NCI-H1092 treated with DMSO at 0.1 percent for 48 hours (cell line): ENCODE measurements at places on chromosomes 12 and 14.

DNA sequence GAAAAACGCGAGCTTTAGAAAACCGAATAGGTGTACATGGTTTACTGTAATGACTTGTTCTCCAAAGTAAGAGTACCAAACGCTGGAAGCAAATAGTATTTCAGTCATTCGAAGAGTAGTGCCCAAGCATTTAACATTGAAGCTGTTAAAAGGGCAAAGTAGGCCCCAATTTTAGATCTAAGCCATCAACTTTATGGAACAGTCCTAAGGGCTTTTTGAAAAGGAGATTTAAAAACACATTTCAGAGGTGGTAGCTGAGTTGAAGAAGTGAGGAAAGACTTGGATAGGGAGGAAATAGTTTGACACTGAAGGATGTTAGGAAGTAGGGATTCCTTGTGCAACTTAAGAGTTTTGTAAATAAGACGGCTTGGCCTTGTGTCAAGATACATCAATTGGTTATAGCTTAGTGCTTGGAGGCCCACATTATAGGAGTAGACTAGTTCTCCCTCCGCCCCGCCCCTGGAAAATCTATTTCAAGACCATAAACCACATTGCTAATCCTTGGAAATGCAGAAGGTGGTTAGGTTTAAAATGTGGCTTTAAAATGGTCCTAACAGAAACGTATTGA, 783 bp upstream of the TUBA1B start:
- DNase-seq, result peak; percentile 62

DNA sequence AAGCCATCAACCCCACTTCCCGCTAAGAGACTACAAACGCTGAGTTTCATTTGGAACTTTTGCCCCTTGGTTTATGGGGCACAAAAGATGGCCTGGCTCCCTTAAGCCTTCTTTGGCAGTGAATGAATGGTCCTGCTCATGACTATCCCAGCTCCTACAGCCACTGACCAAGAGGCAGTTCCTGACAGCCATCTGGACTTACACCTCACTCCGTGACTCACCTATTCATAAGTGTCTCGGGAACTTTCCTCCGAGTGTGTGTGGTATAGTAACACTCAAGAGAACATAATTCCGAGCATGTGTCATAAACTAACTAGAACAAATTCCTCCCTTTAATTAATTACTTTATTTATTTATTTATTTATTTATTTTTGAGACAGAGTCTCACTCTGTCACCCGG, 51.9 kb upstream of the NUDT4 start:
- no peak for DNase-seq

DNA sequence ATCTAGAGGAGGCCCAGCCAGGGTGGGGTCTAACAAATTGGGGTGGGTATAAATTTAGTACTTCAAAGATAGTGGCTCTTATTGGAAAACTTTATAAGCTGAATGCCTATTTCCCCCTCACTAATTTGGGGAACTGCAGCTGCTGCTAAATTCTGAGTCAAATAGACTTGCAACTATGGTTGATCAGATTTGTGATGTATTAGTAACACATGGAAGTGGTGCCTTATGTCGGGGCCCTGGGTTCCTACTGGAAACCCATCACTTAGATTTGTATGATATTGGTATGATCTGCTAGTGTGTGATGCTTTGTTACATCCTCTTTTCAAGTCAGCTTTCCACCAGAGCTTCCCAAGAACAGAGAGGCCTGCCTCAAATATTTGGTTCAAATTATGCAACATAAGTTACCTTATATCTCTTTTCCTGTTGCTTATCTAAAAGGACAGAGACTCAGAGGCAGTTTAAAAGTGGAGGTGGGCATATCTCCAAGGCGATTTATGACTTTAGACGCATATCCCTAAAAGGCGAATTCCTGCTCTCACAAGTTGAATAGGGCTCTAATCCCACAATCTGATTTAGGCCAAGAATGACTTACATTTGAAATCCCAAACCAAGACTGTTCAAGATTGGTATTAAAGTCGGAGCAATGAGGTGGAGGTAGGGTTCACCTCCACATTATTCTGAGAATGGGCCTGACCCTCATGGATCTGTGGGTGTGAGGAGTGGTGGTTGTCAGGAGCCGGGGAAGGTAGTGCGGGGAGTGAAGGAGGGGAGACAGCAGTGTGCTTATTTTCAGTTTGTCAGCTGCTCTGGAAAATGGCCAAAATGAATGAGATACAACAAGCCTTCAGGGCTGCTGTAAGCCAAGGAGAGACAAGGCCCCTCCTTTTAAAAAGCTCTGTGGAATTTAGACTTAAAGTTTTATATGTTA, 425.8 kb downstream of the RAD51B start:
- peak; percentile 62 for DNase-seq

- no peak for DNase-seq
These were observed 16.7 kb downstream of the AHSA1 start for GRCh38 chr14:77474479-77475177.

DNA sequence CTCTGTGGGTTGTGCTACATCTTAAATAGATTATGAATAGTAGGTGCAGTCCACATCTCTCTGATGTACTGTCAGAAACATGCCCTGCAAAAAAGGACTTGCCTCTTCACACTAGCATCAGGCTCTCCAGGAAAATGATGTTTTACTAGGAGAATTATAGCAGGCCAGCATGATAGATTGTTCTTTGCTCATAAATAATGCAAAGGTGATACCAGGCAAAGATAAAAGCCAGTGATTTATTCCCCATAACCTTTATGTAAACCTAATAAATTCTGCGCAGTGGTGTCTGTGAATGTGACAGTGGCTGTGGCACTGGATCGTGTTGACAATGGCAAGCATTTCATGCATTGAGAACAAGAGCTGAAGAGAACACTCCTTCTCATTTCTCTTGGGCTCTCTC, 646.5 kb upstream of the SEL1L start:
- DNase-seq, result no peak

DNA sequence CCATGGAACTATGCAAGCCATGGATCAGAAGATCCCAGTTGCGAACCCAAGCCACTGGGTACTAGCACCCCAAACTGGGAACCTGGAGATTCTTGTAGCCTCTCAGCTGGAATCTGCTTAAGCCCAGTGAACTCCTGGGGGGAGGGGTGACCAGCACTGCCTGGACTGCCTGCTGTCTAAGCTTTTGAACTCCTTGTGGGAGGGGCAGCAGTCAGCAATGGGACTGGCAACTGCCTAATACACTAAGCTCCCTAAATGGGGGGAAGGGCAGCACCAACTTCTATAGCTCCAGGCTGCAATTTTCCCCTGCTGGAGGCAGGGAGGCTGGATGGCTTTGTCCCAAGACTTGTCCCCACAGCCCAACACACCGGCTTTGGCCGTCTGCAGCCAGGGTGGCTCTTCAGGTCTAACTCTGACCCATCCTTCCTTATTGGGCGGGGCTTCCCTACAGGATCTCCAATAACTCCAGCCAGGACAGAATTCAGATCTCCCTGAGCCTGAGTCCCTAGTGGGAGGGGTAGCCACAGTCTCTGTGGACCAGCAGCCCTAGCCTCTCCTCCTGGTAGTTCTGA, 485.1 kb downstream of the SOX5 start:
- no peak for DNase-seq

- no peak for DNase-seq
These were observed 11.8 kb downstream of the NUBPL start for GRCh38 chr14:31572955-31573354.

GRCh38 chr12:111261911-111262676, 106.8 kb downstream of the PHETA1 start:
- no peak for DNase-seq

GRCh38 chr12:85644508-85644907, 191.7 kb downstream of the RASSF9 start:
- DNase-seq, result no peak

DNA sequence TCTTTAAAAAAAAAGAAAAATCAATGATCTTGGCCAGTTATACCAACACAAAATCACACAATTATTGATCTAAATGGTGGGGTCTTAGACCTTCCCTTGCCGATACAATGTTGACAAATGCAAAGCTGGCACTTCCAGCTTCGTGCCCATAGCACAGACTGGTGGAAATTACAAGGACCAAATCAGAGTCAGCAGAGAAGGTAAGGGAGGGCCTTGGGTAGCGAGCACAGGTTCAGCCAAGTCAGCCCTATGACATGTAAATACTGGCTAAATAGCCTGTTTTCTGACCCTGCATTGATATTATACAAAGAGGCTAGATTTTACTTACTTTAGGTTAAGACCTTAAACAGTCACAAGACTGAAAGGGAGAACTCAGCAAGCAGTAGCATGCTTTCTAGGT, 30.3 kb upstream of the WDR89 start:
- DNase-seq, result no peak

GRCh38 chr14:73392329-73393257, 65.8 kb downstream of the NUMB start:
- no peak for DNase-seq

DNA sequence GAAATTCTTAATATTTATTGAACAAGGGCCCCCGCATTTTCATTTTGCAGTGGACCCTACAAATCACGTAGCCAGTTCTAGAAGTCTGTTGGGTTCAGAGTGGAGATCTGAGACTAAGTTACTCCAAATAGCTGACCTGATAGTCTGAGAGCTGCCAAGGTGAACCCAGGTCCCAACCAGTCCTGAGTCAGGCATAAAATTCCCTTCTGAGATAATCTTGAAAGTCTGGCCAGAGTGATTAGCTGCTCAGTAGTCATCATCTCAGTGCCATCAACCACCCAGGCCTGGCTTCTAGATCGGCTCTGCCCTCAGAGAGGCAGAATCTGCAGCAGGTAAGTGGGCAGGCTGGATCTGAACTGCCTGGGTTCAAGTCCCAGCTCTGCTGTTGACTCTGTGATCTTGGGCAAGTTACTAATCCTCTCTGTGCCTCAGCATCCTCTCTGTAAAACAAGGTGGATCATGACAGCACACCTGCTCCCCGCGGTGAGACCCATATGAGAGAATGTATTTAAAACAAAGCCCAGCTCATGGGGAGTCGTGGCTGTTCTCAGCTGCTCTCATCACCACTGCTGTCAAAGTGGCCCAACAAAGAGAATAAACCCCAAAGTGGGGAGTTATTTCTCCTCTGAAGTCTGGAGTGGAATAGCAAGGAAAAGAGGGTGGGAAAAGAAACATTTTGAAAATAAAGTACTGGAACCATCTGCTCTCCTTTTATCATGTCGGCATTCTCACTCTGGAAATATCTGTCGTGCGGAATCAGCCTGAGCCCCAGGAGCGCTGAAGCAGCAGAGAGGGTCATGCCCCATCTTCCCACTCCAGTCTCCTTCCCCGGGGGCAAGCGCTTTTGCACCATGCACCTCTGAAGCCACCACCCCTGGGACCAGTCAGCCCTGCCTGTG, 193.3 kb downstream of the DPF3 start:
- no peak for DNase-seq

DNA sequence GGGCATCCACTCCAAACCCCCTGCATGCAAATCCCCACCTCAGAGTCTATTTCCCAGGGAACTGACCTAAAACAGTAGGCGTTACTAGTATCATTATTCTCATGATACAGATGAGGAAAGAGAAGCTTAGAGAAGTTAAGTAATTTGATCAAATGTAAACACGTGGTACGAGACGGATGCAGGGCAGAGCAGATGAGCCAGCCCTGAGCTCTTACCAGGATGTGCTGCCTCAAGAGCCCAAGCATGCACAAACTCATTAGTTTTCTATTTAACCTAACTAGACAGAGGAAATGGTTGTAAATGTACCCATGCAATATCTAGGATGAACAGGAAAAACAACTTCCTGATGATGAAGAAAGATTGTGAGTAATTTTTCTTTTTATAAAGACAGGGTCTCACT, 173.3 kb upstream of the RASSF8 start:
- DNase-seq, result no peak

GRCh38 chr14:80059041-80059440, 152.3 kb downstream of the DIO2 start:
- no peak for DNase-seq

DNA sequence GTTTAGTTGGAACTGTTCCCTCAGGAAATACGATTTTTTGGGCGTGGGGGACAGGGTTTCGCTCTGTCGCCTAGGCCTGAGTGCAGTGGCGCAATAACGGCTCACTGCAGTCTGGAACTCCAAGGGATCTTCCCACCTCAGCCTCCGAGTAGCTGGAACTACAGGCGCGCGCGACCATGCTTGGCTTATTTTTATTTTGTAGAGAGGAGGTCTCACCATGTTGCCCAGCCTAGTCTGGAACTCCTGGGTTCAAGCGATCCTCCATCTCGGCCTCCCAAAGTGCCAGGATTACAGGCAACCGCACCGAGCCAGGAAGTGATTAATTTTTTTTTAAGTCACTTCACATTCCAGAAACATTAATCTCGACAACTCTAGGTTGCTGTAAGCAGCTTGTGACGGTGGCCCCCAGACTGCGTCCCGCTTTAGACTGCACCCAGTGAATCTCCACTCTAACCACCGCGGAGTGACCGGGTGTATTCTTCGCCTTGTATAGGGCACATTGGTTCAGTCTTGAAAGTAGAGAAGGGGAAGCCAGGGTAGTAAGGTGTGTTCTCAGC, 830 bp upstream of the MIS18BP1 start:
- DNase-seq, result no peak

GRCh38 chr14:33297565-33297964, 358.9 kb downstream of the NPAS3 start:
- DNase-seq, result no peak

DNA sequence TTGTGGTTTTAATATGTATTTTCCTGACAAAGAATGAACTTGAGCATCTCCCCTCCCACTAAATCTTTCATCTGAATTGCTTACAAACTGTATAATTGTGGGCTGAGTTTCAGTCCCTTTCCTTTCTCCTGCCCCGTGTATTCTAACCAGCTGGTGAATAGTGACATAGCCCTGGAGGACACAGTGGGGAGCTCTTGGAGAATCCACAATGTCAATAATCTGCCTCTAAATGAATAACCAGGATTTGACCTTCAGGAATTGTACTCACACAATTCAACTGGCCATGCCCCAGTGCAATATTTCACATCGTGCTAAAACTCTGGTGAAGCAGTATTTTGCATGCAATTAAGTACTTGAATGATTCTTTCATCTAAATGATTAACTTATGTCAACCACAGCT, 177.2 kb downstream of the C12orf42 start:
- peak; percentile 52 for DNase-seq

GRCh38 chr12:42761601-42762350, 172.2 kb upstream of the PRICKLE1 start:
- DNase-seq, result no peak

GRCh38 chr12:30896461-30896860, 30.1 kb upstream of the TSPAN11 start:
- no peak for DNase-seq

DNA sequence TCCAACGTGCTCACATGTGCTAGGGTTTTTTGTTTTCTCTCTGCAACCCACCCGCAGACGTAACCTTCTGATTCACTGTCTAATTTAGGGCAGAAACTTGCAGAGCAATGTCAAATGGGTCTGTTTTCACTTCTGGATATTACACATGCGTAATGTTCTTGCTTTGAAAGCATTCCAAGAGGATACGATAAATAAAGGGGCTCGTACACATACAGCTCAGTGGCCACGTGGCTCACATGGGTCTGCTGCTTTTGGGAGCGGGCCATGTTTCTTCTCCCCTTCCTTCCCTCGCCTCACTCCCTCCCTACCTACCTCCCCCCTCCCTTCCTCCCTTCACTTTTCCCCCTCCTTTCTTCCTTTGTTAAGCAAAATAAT, 23.4 kb downstream of the CACNA1C start:
- DNase-seq, result no peak
